Natural killer cell treated with Interleukin-12 subunit alpha and Interleukin-12 subunit beta and Interleukin-15 and Interleukin-18, amount 100 ng/mL, for 72 hours (primary cell): ENCODE measurements at places on chromosomes 1 and 21. TPM values are rescaled to one million over a fixed set of nuclear protein-coding genes. Genes with fewer than 3 reads are reported as not detected.

RAD54L gene
- total RNA-seq = 23.3 TPM

MATN1 gene
- total RNA-seq = 0.31 TPM

DNA sequence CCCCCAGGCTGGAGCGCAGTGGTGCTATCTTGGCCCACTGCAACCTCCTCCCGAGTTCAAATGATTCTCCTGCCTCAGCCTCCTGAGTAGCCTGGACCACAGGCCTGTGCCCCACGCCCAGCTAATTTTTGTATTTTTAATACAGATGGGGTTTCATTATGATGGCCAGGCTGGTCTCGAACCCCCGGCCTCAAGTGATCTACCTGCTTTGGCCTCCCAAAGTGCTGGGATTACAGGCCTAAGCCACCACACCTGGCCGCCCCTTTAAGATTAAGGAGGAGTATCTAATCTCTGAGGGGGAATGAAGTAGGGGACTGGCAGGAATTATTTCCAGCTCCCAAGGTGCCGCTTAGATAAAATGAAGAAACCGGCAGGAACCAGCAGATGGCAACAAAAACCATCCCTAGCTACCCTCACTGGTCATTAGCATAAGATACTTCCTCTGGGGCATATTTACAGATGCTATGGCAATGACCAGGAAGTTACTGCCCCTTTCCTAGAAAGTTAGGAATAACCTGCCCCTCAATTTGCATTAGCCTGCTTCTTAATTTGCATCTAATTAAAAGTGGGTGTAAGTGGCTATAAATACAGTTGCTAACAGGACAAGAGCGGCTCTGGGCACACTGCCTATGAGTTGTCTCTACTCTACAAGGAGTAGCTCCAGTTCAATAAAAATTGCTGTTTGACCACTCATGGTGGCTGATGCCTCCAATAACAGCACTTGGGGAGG lies 7.1 kb upstream of the NSUN4 start:
- H3K36me3 ChIP-seq = no peaks in the 10 kb centered on the region
- no peaks in the 10 kb centered on the region for H3K4me1 ChIP-seq
- no peak for DNase-seq
- no peak overlapping the region for H3K4me3 ChIP-seq
- no peaks in the 10 kb centered on the region for H3K27me3 ChIP-seq

DNA sequence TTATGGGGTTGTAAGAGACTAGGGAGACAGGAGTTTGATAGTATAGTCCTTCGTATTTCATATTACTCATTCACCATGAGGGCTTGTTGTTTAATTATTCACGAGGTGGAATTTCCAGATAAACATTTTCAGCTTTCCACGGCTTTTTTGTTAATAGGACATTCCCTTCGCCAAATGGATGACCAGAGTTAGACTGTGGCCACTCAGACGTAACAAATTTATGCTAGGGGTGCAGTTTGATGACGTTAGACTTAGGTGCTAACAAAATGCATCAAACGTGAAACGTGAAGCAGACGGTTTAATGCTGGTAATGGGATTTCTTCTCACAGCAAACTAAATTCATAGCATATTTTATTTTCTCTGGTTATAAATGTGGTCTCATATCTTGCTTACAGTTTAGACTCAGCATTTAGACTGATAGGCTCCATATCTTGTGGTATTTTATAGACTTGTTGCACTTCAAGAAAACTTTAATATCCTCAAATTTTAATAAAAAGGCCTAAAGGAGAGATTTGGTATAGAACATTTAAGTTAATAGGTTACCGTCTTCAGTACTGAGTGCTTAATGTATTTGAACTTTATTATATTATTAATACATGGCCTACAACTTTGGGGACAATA lies 2.3 kb downstream of the DHX9 start:
- H3K36me3 ChIP-seq = peaks cover 13% of the 10 kb centered on the region
- DNase-seq = no peak
- H3K4me3 ChIP-seq = peak overlapping the region; percentile 96
- peaks cover 46% of the 10 kb centered on the region for H3K4me1 ChIP-seq
- no peaks in the 10 kb centered on the region for H3K27me3 ChIP-seq
- peak overlapping the region; percentile 85 for H3K27ac ChIP-seq

KCNJ6 gene
- not detected for total RNA-seq

GRCh38 chr1:44489481-44489880 lies 84.4 kb downstream of the RNF220 start:
- H3K27me3 ChIP-seq = peaks cover 21% of the 10 kb centered on the region
- H3K4me1 ChIP-seq = no peaks in the 10 kb centered on the region
- H3K36me3 ChIP-seq = no peaks in the 10 kb centered on the region
- no peak for DNase-seq
- no peak overlapping the region for H3K27ac ChIP-seq
